Ovary (tissue), 10 donors: ENCODE measurements at places on chromosomes 5 and 9. TPM values are rescaled to one million over a fixed set of nuclear protein-coding genes. Genes with fewer than 3 reads are reported as not detected.
A peak's percentile ranks its signal among the peaks of the same experiment; 100 is the strongest.

IL13 gene
- total RNA-seq, result not detected

- no peak for DNase-seq
These were observed 17.6 kb downstream of the GM2A start for GRCh38 chr5:151270599-151270998.

GRCh38 chr5:94992325-94992724 lies 292.6 kb downstream of the MCTP1 start:
- DNase-seq, result no peak

DNA sequence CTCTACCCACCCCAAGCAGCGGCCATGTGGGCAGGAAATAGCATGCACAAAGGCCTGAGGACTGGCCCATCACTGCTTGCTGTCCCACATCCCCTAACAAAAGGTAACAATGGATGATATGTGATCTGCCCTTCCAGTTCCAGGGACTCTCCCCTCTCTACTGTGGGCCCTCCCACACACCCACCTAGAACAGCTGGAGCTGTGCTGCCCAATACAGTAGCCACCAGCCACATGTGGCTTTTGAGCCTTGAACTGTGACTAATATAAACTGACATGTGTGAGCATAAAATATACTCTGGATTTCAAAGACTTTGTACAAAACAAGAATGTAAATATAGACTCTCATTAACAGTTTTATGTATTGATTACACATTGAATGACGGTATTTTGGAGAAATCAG lies 78.1 kb downstream of the C5orf15 start:
- DNase-seq, result no peak

DNA sequence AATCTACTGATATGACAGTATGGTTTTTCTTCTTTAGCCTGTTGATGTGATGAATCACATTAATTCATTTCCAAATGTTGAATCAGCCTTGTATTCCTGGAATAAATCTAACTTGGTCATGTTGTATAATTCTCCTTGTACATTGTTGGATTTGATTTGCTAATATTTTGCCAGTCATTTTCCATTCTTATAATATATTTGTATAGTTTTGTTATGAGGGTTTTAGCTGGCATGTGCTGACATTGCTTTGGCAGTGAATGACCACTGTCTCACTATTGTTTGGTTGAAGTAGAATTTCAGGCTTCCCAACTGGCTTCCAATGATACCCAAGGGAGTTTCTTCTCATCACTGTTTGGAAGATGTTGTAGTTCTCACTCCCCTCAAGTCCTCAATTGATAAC lies 983.0 kb upstream of the PTPRD start:
- DNase-seq, result no peak

- no peak for DNase-seq
These were observed 3.7 kb downstream of the CD180 start for GRCh38 chr5:67192719-67193438.

DNA sequence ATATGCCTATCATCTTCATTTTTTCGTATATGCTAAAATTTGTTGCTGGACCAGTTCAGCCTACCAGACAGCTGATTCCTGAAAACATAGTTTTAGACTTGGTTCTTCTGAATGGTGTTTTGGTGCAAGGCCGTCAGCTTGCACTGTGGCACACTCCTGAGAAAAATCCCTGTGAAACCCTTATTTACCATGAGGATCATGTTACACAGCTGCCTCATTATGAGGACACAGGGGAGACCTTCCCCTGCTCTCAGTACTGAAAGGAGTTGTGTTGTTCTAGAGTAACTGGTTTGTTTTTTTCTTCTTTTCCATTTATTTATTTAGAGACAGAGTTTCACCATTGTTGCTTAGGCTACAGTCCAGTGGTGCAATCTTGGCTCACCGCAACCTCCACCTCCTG lies 37.6 kb downstream of the MAST4 start:
- DNase-seq, result no peak

TMOD1 gene
- total RNA-seq, result 76.9 TPM

DNA sequence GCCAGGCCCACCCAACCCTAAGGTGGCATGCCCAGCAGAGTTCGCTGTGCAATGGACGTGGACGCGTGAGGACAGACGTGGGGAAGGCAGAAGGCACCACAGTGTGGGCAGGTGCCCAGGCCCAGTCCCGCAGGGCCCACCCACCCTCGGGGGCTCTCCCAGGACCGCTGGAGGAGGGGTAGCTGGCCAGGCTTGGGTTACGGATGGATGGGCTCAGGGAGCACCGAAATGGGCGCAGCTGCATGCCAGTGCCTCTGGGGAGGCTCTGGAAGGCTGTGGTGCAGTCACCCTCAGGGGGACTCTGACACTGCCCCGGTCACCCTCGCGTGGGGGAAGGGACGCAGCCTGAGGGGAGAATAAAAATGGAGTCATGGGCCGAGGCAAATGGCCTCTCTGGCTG lies 9.6 kb upstream of the GPSM1 start:
- DNase-seq, result no peak

LAMC3 gene
- total RNA-seq, result 3.3 TPM

DNA sequence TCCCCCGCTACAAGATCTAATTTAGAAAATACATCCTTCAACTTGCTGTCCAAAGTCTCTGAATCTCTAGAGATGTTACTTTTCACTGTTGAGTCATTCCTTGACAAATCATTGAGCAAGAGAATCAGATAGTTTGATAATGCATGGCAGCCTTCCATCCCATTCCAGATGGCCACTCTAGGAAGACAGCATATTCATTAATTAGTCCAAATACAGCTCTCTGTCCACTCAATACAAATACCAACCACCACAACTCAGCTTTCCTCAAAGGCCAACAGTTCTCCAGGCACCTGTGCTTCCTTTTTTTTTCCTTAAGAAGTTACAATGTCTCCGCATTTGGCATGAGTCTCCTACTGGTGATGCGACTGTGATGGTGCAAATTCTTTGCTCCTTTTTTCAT lies 72.3 kb downstream of the DROSHA start:
- no peak for DNase-seq

DNA sequence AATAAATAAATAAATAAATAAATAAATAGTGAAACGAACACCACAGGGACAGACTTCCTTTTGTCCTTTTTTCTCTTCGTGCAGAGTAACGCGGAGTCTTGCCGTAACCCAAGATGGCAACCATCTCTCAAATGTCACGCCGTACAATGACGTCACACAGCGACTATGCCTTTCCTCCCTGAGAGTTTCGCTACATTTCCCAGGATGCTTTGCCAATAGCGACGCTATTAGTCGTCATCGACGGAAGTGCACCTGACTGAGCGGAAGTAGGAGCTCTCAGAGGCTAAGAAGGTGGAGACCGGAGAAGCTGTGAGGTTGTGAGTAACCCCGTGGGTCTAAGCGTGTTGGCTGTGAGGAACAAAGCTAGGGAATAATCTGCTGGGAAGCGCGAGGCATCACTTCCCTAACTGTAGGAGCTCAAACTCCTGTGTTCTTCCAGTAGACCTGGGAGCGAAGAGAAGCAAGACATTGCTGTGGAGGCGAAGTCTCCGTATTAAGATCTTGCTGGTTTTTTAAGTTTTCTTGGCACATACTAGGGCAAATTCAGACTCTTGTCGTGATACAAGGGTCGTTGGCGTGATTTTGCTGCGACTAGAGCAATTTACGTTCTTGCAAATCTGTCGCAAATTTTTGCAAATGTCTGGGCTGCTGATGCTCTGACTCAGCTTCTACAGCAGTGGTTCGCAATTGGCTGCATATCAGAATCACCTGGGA lies at the start of gene TTC1:
Gene TTC1, plus strand, starts transcription at position 263 of the 714 bp plus-strand sequence. CDS start 1,390 bp downstream, outside the sequence.
- DNase-seq, result peak; percentile 97

- no peak for DNase-seq
These were observed 4.2 kb downstream of the SKP2 start for GRCh38 chr5:36156121-36156601.

PCDH12 gene
- 1.4 TPM for total RNA-seq
